ENCODE measurements at places on chromosomes 1 and 21. TPM values are rescaled to one million over a fixed set of nuclear protein-coding genes. Genes with fewer than 3 reads are reported as not detected.

BCL2L15 gene
- total RNA-seq: 0.32 TPM

KIF14 gene
- total RNA-seq: 6.4 TPM

NFIA gene
- 4.8 TPM for total RNA-seq

CLCNKB gene
- total RNA-seq: 0.43 TPM

MYBPH gene
- 0.43 TPM for total RNA-seq

PACC1 gene
- 11.2 TPM for total RNA-seq

KRTAP11-1 gene
- total RNA-seq: not detected

A3GALT2 gene
- total RNA-seq: not detected

FALEC gene
- 1.3 TPM for total RNA-seq

LHX8 gene
- total RNA-seq: not detected

WDR47 gene
- 25.5 TPM for total RNA-seq

DIO1 gene
- not detected for total RNA-seq
